Transverse colon (tissue), 4 donors: ENCODE measurements at places on chromosomes 3 and 15. TPM values are rescaled to one million over a fixed set of nuclear protein-coding genes. Genes with fewer than 3 reads are reported as not detected.

GRCh38 chr3:161893972-161894371 lies 397.4 kb downstream of the OTOL1 start:
- DNase-seq: no peak

DNA sequence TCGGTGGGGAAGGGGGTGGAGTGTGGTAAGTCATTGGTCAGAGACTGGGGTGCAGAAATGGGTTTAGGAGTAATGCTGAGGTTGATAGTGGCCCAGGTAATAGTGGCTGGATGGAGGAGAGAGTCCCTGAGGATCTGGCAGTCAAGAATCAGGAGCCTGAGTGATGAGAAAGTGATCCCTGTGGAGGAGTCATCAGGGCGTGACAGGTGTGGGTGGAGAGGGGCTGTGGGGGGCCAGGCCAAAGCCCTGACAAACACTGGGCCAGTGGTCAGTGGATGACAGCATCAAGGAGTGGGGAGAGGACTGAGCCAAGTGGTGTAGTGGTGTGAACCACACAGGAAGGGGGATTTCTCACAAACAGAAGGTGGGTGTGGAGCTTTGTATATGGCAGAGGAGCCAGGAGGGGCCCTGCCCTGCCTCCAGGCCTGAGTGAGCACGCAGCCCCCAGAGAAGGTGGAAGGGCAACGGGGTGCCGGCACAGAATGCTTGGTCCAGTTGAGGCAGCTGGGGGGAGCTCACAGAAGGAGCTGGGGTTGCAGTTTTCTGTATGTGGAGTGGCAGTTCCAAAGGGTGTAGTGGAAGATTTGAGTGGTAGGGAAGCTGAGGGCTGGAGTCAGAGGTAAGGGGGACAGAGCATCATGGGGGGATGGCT lies 77.1 kb downstream of the SPSB4 start:
- no peak for DNase-seq

The EPHA6 gene
- total RNA-seq: 0.60 TPM

DNA sequence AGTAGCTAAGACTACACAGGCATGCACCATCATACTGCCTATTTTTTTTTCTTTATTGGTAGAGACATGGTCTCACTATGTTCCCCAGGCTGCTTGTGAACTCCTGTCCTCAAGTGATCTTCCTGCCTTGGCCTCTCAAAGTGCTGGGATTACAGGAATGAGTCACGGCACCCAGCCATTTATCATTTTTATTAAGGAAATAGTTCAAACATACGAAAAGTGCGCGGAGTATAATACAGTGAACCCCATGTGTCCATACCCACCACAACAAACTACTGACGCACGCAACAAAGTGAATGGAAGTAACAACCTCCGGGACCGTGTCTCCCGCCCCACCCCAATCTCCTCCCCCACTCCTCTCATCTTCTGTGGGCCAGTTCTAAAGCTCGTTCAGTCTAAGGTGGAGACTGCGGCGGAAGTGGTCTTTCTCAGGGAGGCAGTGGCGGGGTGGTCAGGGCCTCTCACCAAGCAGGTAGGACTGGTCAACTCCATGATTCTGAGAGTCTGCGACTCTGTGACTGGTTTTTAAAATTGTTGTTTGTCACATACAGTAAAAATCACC lies 42.1 kb downstream of the DNAJB8 start:
- no peak for DNase-seq

GRCh38 chr15:88803241-88803919 lies at the start of gene ACAN:
TSS of gene ACAN (plus strand) at chr15:88803436. CDS start at chr15:88836207, 32,771 bp downstream.
- DNase-seq: no peak

GRCh38 chr3:101495552-101495951 lies 17.5 kb downstream of the SENP7 start:
- DNase-seq: no peak

The TRIM71 gene
- not detected for total RNA-seq

DNA sequence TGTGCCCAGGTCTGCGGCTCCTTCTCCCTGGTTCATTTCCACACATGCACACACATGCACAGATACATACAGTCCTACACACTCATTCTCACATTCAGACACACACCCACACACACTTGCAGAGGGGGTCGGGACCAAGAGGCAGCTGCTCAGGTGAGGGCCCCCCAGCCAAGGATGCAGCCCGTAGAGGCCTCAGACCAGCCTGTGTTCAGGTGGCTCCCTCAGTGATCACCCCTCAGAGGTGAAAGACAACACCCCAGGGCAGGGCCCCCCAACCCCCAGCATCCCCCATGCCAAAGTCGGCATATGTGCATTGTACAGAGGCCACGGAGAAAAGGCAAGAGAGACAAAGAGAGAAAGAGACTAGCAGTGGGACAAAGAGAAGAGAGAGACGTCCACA lies 5.9 kb upstream of the CORO2B start:
- no peak for DNase-seq

DNA sequence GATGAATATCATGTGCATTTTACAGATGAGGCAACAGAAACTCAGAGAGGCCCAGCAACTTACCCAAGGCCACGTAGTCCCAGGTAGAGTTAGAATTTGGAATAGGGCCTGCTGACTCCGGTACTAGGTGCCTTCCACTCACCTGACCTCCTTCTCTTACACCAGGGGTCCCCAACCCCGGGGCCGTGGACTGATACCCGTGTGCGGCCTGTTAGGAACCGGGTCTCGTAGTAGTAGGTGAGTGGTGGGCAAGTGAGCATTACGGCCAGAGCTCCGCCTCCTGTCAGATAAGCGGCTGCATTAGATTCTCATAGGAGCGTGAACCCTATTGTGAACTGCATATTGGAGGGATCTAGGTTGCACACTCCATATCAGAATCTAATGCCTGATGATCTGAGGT lies 64.8 kb downstream of the SMAD3 start:
- no peak for DNase-seq

GRCh38 chr15:69285834-69286233 lies 12.9 kb upstream of the PAQR5 start:
- DNase-seq: no peak
